ENCODE measurements at places on chromosomes 6 and 20.

DNA sequence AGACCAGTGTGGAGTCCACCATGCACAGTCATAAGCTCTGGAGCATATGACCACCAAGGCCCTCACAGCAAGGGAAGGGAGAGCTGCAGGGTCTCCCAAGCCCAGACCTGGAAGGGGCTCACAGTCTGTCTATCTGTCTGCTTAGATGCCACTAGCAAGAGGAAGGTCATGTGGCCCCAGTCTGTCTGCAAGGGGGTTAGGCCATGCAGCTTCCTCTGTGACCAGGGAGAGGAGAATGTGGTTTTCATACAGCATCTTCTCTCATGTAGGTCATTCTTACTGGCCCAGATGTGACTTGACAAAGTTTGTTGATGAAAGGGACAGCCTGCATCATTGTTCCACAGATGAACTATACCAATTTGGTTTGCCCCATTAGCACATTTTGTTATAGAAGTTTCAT, 260.8 kb downstream of the FARS2 start:
- no peak for DNase-seq

DNA sequence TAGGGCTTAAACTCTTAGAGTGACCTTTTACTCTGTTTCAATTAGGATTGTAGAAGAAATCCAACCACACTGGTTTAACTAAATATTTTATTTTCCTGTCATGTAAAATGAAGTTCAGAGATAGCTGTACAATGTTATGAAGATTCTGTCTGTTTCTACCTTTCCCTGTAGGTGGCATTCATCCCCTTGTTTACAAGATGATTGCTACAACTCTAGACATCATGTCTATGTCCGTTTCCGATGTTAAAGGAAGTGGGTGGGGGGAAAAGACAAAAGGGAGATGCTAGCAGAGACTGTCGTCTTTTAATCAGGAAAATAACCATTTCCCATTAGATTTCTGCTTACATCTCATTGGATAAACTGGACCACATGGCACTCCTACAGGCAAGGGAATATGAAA, 30.9 kb upstream of the RIMS1 start:
- DNase-seq = no peak

DNA sequence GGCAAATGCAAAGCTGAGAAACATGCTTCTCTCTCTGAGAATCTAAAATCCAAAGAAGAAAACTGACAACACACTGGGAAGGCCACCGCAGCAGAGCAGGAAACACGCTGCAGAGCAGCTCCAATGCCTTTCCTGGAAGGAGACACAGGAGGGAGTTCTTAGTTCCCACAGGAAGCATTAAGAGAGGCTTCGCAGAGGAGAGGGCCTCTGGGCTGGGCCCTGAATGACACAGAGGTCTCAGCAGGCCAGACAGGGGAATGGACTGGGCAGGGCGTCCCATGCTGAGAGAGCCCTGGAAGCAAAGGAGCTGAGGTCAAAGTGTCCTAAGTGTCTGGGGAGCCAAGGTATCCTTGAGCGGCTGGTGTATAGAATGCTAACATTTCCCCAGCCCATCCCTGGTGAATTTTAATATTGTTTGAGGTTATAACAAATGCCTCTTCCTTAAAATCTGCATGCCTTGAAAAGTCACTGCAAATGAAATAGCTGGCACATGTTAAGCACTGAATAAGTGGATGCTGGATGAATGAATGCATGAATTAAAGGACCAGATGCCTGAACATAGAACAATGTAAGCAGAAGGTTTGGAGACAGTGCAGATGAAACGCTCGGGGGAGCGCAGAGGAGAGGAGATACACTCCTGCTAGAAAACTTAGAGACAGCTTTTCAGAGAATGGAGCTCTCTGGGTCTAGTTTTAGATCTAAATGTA, 110.0 kb upstream of the SYNDIG1 start:
- DNase-seq = no peak

- no peak for DNase-seq
Measured at GRCh38 chr6:144086959-144087358, 8.4 kb downstream of the SF3B5 start.

DNA sequence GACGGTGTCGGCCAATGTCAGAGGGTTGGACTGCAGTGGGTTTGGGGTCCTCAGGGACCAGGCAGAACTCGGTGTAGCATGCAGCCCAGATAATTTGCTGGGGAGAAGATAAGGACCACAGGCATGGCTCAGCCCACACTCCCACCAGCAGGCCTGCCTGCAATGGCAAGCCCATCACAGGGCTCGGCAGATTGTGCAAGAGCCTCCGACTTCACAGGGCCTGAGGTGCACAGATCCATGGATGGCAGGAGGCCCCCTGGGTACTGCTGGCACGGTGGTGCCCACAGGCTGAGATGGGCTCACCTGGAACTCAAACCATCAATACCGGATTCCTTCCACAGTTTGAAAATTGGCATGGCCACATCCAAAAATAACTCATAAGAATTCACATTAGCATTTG, 180.3 kb downstream of the TTLL2 start:
- DNase-seq = no peak

GRCh38 chr20:35601990-35602389, 13.6 kb upstream of the SPAG4 start:
- DNase-seq = no peak

DNA sequence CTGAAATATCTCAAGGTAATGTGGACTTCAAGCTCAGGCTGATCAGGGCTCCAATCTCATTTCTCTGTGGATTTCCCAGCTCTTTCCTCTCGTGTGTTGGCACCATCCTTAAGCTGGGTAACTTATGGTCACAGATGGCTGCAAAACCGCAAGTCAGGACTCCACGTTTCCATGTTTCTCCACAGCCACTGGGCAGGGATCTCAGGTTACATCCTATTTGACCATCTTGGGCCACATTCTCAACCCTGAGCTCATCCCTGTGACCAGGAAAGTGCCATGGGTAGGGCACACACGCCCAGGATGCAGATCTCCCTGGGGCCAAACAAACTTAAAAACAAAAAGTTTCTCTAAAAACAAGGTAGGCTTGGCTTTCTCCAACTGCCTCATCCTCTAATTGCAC, 15.4 kb downstream of the RPS6KA2 start:
- no peak for DNase-seq

- no peak for DNase-seq
Measured at GRCh38 chr6:52231406-52232127, 12.7 kb downstream of the IL17F start.

GRCh38 chr6:47663462-47664216, 34.7 kb upstream of the ADGRF4 start:
- DNase-seq = peak; percentile 4

GRCh38 chr6:147585256-147585655, 76.8 kb downstream of the SAMD5 start:
- DNase-seq = no peak

GRCh38 chr6:144559865-144560593, 274.9 kb downstream of the UTRN start:
- peak; percentile 5 for DNase-seq

DNA sequence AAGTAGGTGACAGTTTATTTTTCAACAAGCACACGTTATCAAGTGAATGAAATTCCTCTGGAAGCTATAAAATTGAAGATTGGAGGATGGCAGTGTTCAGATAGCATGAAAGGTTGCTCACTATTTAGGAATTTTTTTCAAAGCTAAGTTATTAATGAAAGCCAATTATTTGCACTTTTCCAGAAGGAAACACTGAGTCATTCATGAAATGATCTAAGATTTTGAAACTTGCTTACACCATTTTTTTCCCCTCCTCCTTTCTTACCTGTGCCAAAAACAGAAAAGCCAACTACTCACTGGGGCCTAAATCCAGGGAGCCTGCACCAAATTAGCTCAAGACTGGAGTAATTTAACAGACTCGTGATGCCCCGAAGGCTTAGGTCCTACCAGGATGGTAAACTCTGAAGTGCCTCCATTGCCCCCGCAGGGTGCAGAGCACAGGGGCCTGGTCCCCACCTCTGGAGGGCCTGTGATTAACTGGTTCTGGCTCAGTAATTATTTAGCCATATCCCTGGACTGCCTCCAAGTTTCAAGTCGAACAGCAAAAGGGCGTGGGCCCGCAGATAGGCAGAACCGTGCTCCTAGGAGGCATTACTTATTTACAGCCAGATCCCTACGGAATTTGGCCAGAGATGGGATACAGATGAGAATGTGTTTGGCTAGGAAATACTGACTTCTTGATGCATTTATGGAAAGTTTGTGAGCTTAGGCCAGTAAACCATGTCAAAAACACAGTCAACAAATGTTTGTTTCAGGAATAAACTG, 28.0 kb upstream of the ZNF217 start:
- no peak for DNase-seq

GRCh38 chr20:14800707-14801425, 463.5 kb upstream of the FLRT3 start:
- no peak for DNase-seq

DNA sequence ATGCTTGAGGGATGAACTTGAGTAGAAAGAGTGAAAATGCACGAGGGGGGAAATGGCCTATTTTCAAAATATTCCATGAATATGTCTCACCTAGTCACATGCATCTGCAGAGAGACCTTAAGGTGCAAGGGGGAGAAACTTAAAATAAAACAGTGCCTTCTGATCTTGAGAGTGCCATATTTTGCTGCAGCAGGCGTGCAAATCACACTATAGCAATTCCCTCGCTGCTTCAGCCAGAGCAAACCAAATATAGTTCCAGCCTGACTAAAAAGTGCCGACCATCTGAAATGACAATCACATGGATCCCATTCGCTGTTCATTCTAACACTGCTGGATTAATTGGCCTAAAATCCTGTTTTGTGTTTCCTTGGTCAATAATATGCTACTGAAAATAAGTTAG, 26.3 kb downstream of the KIAA0319 start:
- no peak for DNase-seq

- no peak for DNase-seq
Measured at GRCh38 chr6:164346631-164347030, 932.1 kb downstream of the QKI start.

- DNase-seq = no peak
Measured at GRCh38 chr6:39087197-39087596, 27.8 kb downstream of the SAYSD1 start.

GRCh38 chr6:144159223-144159622, 8.9 kb downstream of the STX11 start:
- DNase-seq = no peak

DNA sequence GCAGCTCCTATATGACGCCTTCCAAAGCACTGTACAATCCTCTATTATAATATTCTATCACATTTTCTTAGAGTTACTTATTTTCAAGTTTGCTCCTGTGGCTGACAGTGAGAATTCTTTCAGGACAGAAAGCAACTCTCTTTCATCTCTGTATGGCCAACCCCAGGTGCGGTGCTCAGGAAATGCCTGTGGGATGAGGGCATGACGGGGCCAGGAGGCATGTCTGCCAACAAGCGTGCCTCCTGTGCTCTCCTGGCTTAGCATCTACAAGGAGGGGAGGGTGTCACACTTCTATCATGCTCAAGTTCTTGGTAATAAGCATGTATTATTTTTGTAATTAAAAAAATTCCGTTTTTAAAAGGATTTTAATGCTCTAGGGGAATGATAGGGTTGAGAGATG, 11.4 kb downstream of the MRPL14 start:
- DNase-seq = no peak

DNA sequence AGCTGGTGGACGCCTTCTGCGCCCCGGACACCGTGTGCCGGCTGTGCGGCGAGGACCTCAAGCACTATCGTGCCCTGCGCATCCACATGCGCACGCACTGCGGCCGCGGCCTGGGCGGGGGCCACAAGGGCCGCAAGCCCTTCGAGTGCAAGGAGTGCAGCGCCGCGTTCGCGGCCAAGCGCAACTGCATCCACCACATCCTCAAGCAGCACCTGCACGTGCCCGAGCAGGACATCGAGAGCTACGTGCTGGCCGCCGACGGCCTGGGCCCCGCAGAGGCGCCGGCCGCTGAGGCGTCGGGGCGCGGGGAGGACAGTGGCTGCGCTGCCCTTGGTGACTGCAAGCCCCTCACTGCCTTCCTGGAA, 82.7 kb downstream of the SSR1 start:
- no peak for DNase-seq

DNA sequence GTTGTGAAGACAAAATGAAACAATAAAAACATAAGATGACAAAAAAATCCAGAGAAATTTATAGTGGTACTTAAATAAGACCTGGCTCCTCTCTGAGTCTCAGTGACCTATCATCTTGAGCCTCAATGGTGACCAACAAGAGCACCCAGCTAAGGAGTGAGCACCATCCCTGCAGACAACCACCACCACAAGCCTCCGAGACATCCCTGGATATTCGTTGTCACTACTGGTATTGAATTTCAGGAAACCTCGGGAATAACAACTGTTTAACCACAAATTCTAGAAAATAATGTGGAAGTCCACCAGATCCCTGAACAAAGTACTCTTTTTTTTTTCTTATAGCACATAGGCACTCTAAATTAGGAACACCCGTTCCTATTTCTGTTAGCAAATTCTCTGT, 32.2 kb upstream of the ADGRF5 start:
- DNase-seq = no peak

DNA sequence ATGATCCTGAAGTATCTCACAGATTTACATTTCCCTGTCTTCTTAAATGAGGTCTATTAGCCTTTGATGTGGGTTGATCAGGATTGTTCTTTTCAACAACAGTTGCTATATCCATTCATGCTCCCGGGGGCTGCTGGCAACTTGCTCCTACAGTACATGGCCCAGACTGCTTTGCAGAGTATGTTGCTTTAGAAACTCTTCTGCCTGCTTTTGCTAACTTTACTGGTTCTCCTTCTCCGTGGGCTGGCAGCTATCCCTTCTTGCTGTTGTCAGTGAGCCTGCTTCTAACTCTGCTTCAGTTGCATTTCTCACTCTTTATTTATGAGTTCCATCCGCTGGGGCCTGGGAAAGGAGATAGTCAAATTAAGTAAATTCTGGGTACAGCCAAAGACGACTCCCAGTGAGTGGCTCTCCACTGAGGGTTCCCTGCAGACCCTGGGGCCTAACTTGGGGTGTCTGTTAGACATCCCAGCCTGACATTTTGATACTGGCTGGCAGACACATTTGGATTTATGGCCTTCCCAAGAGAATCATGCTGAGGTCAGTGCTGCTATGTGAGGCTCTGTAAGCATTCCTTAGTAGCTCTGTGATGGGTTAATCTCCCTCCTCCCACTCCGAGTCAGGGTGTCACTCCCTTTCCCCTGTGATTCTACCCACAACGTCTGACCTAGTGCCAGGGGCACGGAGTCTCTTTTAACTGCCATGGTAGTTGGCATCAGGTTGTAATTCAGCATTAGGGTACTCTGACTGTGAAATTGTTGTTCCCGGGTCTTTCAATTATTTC, 73.6 kb downstream of the SLX4IP start:
- DNase-seq = no peak

GRCh38 chr6:81937296-81937937, 184.9 kb upstream of the TENT5A start:
- no peak for DNase-seq

DNA sequence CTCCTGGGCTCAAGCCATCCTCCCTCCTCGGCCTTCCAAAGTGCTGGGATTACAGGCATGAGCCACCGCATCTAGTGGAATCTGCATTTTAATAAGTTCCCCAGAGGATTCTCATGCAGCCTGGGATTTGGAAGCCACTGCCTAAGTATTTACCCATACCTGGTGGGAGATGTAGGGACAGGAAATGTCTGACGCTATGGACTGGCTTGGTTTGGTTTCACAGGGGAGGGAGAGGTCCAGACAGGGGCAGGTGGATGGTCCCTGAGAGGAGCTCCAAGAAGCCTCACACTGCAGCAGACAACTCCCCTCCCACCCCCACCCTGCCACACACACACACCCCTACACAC, 4.4 kb downstream of the VSTM2L start:
- DNase-seq = no peak

All from neuronal stem cell (in vitro differentiated cells).